ENCODE measurements at places on chromosomes 7 and 10.

DNA sequence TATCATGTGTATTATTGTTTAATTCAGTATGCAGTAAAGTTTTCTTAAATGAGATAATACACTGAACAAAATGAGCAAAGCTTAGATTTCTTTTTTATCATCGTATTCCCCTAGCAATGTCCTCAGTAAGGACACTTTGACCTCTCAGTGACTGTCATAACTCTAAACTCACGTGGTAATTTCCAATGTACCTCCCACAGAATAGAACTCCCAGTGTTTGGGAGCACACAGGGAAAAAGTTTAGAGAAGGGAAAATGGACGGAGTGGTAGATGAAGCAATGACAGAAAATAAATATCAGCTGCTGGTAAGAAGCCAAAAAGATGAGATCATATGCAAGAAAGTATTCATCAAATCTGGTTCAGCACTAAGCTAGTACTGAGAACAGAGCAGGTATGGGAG lies 758.6 kb upstream of the KCND2 start:
- no peak for DNase-seq

DNA sequence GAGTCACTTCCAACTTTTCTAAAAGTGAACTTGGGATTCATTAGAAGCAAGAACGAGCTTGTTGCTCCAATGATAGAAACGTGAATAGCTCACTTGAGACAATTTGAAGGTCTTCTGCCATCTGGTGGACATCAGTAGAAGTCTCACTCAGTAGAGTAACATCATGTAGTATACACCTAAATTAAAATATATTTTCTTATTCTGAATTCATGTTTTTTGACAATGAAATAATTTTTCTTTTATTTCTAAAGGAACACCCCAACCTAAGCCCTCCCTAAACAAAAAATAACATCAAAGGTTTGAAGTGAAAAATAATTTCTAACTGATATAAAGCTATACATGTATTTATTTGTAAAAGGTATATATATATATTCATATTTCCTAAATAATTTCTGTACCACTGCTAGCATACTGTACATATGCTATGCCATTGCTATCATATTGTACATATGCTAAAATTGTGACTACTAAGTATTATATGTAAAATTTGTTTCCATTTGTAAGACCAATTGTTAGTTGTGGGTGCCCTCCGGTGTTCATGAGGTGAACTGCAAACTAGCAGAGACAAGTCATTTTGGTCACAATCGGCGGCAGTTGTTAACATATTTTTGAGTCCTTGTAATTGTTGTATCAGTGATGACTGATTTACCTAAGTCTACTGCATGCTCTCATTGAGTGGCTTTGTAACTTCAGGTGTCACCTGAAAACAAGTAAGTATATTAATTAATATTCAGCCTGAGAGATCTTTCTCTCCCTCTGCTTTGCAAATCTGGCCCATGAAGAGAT lies 121.9 kb downstream of the PTPRZ1 start:
- peak; percentile 45 for DNase-seq

- no peak for DNase-seq
Observed at GRCh38 chr10:127148066-127148932, 48.1 kb downstream of the INSYN2A start.

DNA sequence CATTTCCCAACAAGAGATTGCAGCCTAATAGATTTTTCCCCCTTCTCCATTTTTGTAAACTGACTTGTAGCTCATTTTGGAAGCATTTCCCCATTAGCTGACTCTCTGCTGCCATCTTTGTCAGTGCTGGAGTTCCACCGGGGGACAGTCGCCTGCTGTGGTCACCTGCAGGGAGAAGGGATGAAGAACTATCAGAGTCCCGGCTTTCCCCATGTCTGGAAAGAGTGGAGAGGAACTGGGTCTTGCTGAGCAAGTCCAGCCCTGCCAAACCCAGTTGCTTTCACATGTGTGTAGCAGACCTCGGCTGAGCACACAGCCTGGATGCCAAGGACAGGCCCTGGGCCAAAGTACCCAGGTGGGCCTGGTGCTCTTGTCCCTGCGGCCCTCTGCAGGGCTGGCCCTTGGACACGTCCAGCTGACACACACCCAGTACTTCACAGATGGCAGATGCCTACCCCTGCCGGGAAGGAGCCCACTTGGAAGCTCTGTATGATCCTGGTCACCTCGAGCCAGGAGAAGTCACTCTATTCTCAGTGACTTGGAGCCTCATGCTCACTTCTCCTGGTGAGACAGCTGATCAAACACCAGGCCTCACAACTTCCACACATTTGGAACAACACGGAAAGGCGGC lies 157.3 kb upstream of the NPVF start:
- peak; percentile 80 for DNase-seq

- no peak for DNase-seq
Observed at GRCh38 chr7:156609010-156609877, 31.3 kb upstream of the RNF32 start.

GRCh38 chr10:17009212-17009700 lies 120.4 kb downstream of the CUBN start:
- no peak for DNase-seq

GRCh38 chr7:101543846-101544245 lies 85.2 kb downstream of the MYL10 start:
- no peak for DNase-seq

DNA sequence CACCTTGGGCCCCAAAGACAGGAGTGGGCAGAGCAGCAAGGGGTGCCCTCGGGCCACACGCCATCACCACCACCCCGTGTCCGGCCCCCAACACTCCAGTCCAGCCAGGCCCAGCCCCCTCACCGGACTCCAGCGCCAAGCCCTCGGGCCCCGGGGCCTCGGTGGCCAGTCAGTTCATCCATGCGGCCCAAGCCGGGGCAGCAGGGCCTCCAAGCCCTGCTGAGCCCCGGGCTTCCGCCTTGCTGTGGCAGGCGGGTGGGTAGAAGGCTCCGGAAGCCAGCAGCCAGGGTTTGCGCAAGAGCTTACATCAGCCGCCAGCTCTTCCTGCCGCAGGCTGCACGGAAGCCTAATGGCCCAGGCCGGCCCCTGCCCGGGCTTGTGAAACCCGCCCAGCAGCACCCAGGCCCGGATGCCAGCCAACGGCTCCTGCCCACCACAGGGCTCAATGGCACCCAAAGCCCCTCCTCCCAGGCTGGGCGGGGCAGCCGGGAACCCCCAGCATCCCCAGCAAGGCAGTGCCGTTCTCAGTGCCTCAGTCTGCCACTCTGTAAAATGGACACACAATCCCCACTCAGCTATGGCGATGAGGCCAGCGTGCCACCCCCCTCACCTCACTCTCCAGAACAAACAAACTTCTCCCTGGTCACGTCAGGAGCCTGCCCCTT lies 26.5 kb downstream of the TNRC18 start:
- no peak for DNase-seq

- no peak for DNase-seq
Observed at GRCh38 chr7:125061776-125062397, 132.3 kb upstream of the POT1 start.

GRCh38 chr10:111481261-111481826 lies 404.5 kb downstream of the ADRA2A start:
- DNase-seq: no peak

DNA sequence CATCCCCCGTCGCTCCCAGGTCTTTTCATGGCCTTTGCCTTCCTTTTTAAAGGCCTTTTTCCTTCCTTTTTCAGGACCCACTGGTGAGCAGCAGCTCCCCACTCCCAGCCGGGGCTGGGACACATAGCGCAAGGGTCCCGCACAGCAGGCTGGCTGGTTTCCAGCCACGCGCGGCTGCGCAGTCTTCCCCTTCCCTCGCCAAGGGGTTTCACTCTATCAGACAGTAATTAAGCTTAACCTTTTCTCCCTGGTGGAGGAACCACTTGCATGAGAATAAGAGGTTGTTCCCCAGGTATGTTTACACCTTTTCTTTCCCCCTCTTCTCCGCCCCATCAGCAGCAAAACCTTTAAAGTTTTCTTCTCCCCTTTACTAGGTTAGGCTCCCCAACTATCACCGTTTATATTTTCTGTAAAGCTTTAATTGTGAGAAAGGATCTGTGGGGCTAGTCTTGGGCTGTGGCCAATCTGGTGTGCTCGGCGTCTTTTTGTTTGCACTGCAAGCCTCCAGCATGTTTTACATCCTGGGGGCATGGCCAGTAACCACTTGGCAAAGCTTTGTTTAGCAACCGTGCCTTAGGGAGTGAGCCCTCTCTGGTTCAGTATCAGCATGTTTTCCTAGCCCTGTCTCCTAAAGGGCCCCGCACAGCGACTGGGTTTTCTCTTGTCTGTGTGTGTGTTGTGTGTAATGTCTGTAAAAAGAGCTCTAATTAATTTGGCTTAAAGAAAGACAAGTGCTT lies 219.6 kb downstream of the PHF14 start:
- DNase-seq: no peak

DNA sequence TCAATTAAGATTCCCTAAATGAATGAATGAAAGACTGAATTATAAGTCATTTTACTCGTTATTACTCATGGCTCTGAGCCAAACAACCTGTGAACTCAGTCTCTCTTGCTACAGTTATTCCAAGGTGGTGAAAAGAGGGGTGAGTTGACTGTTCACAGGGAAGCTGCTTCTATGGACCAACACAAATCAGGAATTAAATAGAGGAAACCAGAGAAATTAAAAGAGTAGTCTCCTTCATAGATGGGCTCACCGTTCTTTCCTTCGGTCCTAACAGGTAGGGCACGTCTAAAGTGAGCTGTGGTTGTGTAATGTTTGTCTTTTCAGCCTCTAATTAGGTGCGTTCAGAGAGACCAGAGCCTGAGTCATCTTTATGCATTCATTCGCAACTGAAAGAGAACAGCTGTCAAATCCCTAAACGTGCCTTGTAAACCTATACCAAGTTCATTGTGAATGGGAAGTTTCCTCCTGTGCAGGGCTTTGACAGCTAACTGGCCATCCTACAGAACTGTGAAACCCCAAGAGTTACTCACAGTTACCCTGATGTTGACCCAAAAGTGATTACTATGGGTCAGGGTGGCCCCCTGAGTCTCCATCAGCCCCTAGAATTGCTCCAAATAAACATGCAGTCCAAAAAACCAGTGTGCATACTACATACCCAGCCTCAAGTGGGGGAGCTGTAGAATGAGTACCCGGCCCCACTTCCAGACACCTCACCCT lies 18.2 kb upstream of the C10orf53 start:
- no peak for DNase-seq

GRCh38 chr7:31095286-31096197 lies 43.4 kb downstream of the ADCYAP1R1 start:
- DNase-seq: no peak

DNA sequence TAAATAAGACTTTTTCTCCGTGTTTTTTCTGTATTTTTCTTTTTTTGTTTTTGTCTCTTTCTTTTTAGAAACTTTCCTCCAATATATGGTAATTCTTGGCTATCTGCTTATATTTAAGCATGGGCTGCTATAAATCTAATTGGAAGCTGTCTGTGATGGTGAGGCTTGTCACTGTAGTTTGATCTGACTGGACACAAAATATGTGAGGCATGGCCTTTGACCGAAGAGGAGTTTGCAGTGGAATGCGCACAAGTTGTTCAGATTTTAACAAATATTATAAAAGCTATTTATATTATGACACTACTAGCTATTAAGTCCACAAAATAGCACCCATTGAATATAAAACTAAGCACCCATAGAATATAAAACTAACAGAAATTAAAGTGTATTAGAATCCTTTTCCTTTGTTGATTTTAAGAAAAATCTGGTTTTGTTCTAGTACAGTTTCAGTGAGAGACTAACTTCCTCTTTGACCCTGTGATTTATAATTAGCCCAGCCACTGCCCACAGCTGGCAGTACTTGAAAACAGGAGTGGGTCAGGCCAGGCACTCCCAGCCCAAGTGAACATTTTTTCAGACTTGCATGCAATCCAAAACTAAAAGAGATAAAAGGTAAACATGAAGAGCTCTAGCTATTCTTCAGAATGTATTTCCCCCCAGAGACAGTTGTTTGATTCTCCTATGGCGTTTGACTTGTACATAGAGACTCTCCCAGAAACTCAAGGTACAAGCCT lies 69.9 kb upstream of the FGL2 start:
- no peak for DNase-seq

DNA sequence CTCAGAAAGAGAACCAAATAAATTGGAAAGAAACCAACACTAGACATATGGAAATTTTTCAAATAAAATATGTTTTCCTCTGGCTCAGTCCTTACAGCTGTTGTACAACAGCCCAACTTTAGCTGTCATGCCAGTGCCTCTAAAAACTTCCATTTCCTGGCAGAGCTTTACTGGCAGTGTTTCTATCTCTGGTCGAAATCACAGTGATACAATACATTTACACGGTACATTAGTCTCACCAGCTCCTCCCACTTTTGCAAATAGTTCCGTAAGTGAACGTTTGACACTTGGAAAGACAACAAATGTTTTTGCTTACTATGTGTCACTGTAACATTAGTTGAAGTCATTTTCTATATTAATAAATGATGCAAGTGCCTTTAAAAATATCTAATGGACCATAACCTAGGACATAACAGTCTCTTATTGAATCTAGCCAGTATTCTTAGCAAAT lies 29.8 kb downstream of the BCAP29 start:
- no peak for DNase-seq

DNA sequence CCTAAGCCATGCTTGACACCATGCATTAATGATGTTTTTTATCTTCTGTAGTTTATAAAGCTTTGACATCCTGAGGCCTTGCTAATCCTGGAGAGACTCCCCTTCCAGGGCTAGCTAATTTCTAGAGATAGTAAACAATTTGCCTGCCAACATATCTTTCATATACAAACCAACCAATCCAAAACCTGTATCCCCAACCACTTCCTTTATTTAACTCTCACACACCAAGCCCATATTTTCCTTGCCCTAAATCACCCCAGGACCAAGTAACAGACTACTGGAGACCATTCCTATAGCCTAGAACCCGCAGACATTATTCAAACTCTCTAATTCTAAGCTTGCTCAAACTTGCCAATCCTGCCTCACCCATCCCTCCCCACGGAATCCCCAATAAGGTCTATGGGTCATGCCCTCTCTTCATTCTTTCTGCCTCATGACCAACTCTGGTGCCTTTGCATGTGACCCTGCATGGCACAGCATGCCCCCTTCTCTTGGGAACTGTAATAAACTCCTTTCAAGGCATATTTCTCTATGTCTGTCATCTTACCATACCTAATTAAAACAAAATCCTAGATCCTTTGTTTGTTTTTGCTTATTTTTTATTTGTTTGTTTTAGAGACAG lies 116.6 kb upstream of the CACUL1 start:
- DNase-seq: no peak

GRCh38 chr10:50211670-50212069 lies 39.6 kb downstream of the ASAH2 start:
- no peak for DNase-seq

GRCh38 chr7:41886262-41886900 lies 183.5 kb upstream of the INHBA start:
- peak; percentile 82 for DNase-seq

DNA sequence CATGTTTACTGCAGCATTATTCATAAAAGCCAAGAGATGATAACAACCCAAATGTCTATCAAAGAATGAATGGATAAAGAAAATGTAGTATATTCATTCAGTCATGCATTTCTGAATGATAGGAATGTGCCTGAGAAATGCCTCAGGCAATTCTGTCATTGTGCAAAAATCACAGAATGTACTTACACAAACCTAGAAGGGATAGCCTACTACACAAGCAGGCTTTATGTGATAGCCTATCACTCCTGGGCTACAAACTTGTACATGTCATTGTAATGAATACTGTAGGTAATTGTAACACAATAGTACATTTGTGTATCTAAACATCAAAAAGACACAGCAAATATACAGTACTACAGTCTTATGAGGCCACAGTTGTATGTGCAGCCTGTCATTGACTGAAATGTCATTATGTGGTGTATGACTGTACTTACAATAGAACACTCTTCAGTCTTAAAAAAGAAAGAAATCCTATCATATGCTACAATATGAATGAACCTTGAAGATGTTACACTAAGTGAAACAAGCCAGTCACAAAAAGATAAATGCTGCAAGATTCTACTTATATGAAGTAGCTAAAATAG lies 141.8 kb upstream of the GPR22 start:
- DNase-seq: no peak

- DNase-seq: no peak
Observed at GRCh38 chr7:84914598-84914997, 272.3 kb downstream of the SEMA3D start.
